BJ (cell line): ENCODE measurements at places on chromosomes 2 and 18.

- DNase-seq, result peak; percentile 40
These were observed 61.6 kb upstream of the SLC38A11 start for GRCh38 chr2:165016772-165017411.

DNA sequence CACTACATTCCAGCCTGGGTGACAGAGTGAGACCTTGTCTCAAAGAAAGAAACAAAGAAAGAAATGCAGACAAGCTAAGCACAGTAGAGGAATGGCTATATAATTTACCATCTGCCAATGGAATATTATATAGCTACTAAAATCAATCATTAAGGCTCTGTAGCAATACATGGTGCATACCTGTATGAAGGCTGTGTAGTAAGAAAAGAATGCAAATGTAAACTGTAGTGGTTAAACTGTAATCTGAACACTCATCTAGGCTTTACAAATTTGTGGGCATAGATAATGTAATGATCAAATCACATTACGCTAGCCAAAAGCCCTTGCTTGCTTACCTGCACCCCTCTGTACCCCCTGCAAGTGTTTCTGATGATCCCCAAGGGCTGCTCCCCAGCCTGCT is 230.9 kb downstream of the LTBP1 start:
- DNase-seq, result no peak

- DNase-seq, result no peak
These were observed 40.7 kb downstream of the DNER start for GRCh38 chr2:229673676-229674075.

DNA sequence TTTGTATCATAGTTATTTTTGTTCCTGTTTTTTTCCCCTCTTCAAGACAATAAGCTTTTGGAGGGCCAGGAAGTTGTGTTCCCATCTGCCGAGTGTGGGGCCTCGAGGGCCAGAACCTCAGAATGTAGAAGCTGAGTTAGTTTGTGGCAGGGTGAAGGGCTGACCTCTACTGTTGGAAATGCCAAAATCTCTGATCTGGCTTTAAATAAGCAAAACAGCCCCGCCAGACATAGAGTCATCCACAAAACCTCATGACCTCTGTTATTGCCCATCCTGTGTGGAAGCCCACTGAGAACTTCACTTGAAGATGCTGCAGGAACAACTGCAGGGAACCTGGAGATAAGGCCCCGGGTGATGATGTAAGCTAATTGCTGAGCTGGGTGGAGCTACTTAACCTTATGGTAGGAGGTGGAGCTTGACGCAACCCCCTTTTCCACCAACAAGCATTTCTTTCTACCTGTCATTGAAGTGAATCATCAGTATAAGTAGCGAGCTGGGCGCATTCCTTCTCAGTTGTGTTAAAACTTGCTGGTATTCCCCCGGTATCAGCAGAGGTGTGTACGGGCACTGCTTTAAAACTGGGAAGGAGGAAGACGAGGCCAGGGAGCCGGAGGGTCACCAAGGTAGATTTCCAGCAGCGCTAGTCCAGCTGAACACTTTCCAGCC is 177.2 kb downstream of the NEDD4L start:
- DNase-seq, result no peak

DNA sequence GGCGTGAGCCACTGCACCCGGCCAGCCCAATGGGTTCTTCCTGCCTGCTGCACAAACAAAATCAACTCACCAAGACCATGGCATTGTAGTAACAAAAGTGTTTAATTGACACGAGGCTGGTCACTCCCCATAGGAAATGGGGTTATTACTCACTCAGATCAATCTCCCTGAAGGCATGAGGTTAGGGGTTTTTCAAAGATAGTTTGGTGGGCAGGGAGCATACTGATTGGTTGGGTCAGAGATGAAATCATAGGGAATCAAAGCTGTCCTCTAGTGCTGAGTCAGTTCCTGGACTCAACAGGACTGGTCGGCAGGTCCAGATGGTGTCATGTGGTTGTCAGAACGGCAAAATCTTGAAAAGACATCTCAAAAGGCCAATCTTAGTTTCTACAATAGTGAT is 122.1 kb downstream of the TMEM17 start:
- no peak for DNase-seq

DNA sequence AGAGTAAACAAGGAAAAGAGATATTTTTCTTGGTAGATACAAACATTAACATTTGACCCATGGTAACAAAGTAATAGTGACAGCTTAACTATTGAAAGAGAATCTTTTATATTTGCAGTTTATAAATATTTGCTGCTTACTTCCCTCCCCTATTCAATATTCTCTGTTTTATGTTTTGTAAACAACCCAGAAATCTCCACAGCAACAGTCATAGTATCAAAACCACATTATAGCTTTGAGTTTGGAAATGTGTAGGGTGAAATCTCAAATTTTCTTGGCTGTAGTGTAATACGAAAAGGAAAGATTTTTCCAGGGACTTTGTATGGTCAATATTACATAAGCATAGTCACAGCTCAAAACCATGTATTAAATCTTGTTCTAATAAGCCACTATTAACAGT is 511.2 kb downstream of the METTL4 start:
- DNase-seq, result no peak

- DNase-seq, result no peak
These were observed 29.6 kb downstream of the ARHGAP25 start for GRCh38 chr2:68764041-68764805.

GRCh38 chr2:50785816-50786215 is 246.1 kb downstream of the NRXN1 start:
- DNase-seq, result no peak

- DNase-seq, result no peak
These were observed 130.9 kb upstream of the MYCN start for GRCh38 chr2:15809404-15809803.

GRCh38 chr18:77772177-77772576 is 522.5 kb downstream of the GALR1 start:
- no peak for DNase-seq

GRCh38 chr2:47217277-47217676 is 62.2 kb upstream of the STPG4 start:
- DNase-seq, result no peak

DNA sequence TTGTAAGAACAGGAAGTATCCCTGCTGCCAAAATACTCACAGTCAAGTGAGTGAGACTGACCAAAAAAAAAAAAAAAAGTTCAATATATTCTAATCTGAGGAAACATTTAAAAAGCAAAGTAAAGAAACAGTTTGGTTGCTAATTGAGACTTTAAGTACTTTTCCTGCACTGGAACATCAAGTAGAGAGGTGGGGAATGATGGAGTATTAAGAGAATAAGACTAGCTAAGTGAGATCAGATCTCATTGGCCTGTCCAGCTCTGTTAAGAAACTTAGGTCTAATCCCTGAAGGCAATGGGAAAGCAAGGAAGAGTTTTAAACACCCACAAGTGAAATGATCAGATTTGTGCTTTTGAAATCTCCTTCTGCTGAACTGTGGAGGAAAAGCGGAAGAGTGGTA is 27.8 kb upstream of the MAP4K3 start:
- no peak for DNase-seq

- DNase-seq, result no peak
These were observed 1.3 kb downstream of the ITM2C start for GRCh38 chr2:230865766-230866755.

DNA sequence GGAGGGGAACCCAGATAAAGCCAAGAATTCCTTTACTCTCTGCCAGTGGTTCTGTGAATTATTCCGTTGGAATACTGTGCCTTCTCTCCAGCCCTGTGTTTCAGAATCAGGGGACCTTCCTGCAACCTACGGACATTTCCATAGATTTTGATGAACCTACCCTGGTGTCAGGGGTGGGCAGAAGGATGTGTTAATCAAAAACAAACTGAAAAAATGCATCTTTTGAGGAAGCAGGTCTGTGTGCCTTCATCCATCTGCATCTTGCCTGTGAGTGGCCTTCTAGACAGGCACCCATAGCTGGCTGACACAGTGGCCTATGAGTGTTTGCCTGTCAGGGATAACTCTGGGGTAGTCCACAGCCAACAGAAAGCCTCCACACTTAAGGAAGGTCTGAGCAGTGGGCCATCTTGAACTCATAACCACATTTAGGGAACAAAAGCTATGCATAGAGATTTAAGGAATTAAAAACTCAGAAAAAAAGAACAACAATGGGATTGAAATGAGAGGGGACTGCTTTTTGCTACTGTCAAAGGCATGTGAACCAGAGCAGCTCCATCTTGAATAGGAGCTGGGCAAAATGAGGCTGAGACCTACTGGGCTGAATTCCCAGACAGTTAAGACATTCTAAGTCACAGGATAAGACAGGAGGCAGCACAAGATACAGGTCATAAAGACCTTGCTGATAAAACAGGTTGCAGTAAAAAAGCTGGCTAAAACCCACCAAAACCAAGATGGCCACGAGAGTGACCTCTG is 45.9 kb upstream of the ITGA6 start:
- no peak for DNase-seq

DNA sequence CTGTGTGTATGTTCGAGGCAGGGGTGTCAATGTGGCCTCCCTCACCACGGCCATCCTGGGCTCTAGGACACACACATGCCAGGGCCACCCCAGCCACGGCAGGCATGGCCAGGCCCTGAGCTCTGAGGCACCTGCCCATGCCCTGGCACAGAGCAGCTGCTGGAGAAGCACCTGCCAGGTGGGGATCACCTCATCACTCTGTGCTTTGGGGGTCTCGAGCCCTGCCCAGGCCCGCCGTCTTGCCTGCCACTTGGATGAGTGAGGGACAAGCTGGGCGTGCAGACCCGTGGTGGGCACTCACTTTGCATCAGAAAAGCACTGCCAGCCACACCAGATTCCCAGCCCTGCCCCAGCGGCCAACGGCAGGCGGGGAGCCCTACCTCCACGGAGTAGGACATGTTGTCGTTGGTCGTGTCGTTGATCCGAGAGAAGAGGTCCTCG is 33.1 kb downstream of the KIF1A start:
- DNase-seq, result no peak

GRCh38 chr2:46569766-46570165 is 90.4 kb downstream of the TMEM247 start:
- no peak for DNase-seq

DNA sequence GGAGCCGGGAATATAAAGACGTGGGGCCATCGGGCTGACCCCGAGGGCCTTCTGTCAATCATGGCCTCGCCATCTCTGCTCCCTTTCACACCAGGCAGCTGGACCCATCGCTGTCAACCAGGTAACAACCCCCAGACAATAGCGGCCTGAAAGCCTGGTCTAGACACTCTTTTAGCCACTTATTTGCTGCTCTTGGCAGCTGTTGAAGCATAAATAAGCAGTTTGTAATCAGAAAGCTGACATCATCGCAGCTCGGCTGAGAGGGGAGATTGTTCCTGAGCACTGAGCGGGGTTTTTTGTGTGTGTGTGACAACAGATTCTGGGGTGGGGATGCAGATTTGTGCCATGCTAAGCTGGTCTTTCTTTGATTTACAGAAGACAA is 423.6 kb upstream of the POU3F3 start:
- no peak for DNase-seq

GRCh38 chr2:155975734-155976133 is 356.8 kb downstream of the NR4A2 start:
- no peak for DNase-seq

- no peak for DNase-seq
These were observed 187.4 kb downstream of the LPIN1 start for GRCh38 chr2:11933854-11934253.

GRCh38 chr2:46029332-46029811 is 267.8 kb upstream of the EPAS1 start:
- DNase-seq, result no peak

GRCh38 chr2:239255218-239255617 is 145.6 kb downstream of the HDAC4 start:
- no peak for DNase-seq

DNA sequence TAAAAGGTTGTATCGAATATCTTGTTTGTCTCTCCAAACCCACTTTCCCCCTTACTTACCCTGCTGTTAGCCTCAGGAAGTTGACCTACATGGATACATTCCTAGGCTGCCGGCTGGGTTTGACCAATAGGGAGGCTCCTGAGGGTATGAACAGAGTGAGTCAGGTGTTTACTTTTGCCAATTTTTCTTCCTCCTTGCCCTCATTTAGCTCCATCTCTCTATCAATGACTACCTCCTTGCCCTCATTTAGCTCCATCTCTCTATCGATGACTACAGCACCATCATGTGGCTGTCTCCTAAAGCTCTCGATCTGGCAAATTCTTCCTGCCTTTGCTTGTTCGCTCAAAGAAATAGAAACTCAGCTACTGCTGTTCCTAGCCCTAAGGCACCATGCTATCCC is 571.9 kb upstream of the CRIM1 start:
- no peak for DNase-seq

- no peak for DNase-seq
These were observed 54.7 kb downstream of the VWC2L start for GRCh38 chr2:214465363-214466146.

GRCh38 chr2:74751981-74752851 is 81.7 kb upstream of the HK2 start:
- no peak for DNase-seq

GRCh38 chr2:191061381-191061980 is 47.5 kb upstream of the STAT1 start:
- no peak for DNase-seq

DNA sequence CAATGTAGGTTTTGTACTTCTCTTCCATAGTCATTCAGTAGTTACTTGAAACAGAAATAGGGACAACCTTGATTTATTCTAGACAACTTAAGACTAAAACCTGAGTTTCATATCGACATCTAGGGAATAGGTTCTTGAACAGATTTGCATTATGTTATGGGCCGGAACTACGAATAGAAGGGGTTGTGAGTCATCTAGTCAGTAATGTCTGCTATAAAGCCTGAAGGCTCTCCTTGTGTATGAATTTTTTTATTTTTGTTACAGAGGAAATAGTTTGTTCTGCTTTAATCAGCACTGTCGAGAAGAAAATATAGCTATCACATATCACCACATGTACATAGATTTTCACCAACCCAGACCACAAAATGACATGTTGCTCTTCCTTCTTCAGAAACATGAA is 17.3 kb upstream of the TRIM43 start:
- no peak for DNase-seq

- no peak for DNase-seq
These were observed 14.1 kb downstream of the TLK1 start for GRCh38 chr2:171146633-171147032.

DNA sequence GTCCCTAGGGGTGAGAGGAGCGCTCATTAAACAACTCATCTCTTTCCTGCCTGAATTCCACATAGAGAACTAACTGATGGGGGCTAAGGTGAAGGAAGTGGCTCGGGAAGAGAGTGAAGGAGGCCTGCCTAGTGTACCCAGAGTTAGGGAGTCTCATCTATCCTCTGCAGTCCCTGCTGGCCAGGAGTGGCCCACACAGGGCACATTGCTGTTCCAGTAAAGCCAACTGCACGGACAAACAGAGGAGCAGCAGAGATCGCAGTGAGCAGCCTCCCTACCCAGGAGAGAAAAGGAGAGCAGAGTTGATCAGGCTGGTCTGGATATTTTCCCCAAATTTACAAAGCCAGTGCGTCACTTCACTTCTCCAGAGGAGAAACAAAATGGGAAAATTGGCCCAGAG is 16.9 kb upstream of the FN1 start:
- no peak for DNase-seq

DNA sequence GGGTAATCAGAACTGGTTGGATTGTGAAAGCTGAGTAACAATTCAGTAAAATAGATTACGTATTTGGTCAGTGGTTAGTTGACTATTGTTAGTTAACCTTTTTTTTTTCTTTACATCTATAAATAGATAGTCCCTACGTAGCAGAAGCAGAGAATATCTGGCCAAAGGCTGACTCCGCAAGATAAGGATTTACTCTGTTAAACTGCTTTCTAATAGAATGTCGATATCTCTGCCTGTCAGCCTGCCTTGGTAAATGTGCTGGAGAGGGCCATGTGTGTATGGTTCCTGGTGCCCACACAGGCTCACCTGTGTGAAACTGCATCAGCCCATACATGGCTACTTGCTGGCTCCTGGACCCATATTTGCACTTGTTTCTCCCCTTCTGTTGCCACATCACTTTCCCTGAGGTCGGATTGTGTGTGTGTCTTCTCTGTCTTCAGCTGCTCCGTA is 94.4 kb downstream of the CRIM1 start:
- DNase-seq, result no peak
